Activated CD4-positive, alpha-beta T cell treated with anti-CD3 and anti-CD28 coated beads for 24 hours (primary cell): ENCODE measurements at places on chromosomes 7 and 10.

- DNase-seq = no peak
Measured at GRCh38 chr7:143248761-143249354, 14.4 kb upstream of the GSTK1 start.

- no peak for DNase-seq
Measured at GRCh38 chr10:77881222-77881621, 45.3 kb downstream of the DLG5 start.

DNA sequence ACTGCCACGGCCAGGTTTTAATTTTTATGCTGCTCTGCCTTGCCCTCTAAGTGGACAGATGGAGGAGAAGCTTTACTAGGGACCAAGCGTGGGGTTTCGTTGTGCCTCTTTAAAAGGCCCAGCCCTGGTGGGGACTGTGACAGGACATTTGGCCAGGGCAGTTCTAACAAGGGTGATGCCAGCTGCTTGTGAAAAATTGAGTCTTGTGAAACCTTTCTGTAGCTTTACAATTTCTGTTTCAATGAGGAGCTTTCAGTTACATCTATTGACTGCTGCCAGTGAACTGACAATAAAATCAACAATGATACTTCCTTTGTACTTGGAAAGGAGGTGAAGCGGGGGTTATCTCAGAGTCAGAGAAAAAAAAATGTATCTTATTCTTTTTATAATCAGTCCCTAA lies 233.1 kb upstream of the CSTF2T start:
- DNase-seq = no peak

- DNase-seq = no peak
Measured at GRCh38 chr10:98167191-98167590, 32.7 kb downstream of the R3HCC1L start.

GRCh38 chr10:7507887-7508726 lies 97.3 kb upstream of the SFMBT2 start:
- DNase-seq = no peak

- DNase-seq = no peak
Measured at GRCh38 chr10:17527514-17528146, 73.2 kb upstream of the ST8SIA6 start.
